Lung (tissue), 17 donors: ENCODE measurements at places on chromosomes 6 and 20. TPM values are rescaled to one million over a fixed set of nuclear protein-coding genes. Genes with fewer than 3 reads are reported as not detected.

Gene MMP24
- total RNA-seq, result 2.3 TPM

Gene VPS16
- 26.1 TPM for total RNA-seq

Gene HLA-G
- 0.23 TPM for total RNA-seq

Gene STX11
- total RNA-seq, result 10.6 TPM

Gene HCK
- 94.3 TPM for total RNA-seq

Gene BMP2
- total RNA-seq, result 28.8 TPM

Gene CDSN
- total RNA-seq, result 0.06 TPM

Gene GHRH
- not detected for total RNA-seq

Gene RPS21
- total RNA-seq, result 1,251 TPM

Gene NTSR1
- 0.46 TPM for total RNA-seq

Gene ECT2L
- total RNA-seq, result 13.4 TPM

Gene SMLR1
- total RNA-seq, result not detected

Gene FAM83C
- total RNA-seq, result not detected

Gene ZFP57
- 2.4 TPM for total RNA-seq

Gene SNX21
- 30.9 TPM for total RNA-seq

Gene TPD52L1
- total RNA-seq, result 43.5 TPM

Gene BPIFB1
- total RNA-seq, result 61.9 TPM

Gene GSTA2
- total RNA-seq, result 2.7 TPM

Gene GLP1R
- 1.3 TPM for total RNA-seq

Gene FERMT1
- 1.9 TPM for total RNA-seq

Gene ZC3H12D
- total RNA-seq, result 2.6 TPM

Gene TBXT
- total RNA-seq, result not detected

Gene ARFRP1
- 29.8 TPM for total RNA-seq

Gene NMBR
- total RNA-seq, result 0.23 TPM

Gene IP6K3
- 3.9 TPM for total RNA-seq

Gene SNAP91
- not detected for total RNA-seq

Gene LBP
- not detected for total RNA-seq

Gene FOXA2
- 39.5 TPM for total RNA-seq

Gene PLN
- 8.0 TPM for total RNA-seq

Gene TMEM217
- total RNA-seq, result 1.00 TPM

Gene MCCD1
- total RNA-seq, result not detected

Gene HLA-C
- 125 TPM for total RNA-seq

Gene HTR1B
- total RNA-seq, result 0.64 TPM

Gene GCNT2
- 57.4 TPM for total RNA-seq

Gene APCDD1L
- total RNA-seq, result 0.74 TPM

Gene OVOL2
- 11.2 TPM for total RNA-seq

Gene PRR18
- 2.9 TPM for total RNA-seq

Gene BEND6
- total RNA-seq, result 0.95 TPM

Gene C20orf141
- not detected for total RNA-seq

Gene FILIP1
- total RNA-seq, result 24.1 TPM

Gene F13A1
- total RNA-seq, result 69.9 TPM

Gene LPA
- 1.1 TPM for total RNA-seq

Gene SRXN1
- 6.1 TPM for total RNA-seq

Gene NRN1
- 10.8 TPM for total RNA-seq

Gene DNAAF9
- total RNA-seq, result 26.1 TPM

Gene NKAPL
- total RNA-seq, result 1.1 TPM

Gene EBF4
- 8.2 TPM for total RNA-seq

Gene OR12D3
- not detected for total RNA-seq

Gene FOXS1
- total RNA-seq, result 2.7 TPM

Gene DTD1
- total RNA-seq, result 22.6 TPM
